Renal pelvis (tissue), 12 donors: ENCODE measurements at places on chromosomes 2 and 18.
A peak's percentile ranks its signal among the peaks of the same experiment; 100 is the strongest.

GRCh38 chr2:15895615-15896469, 44.5 kb upstream of the MYCN start:
- no peak for DNase-seq

DNA sequence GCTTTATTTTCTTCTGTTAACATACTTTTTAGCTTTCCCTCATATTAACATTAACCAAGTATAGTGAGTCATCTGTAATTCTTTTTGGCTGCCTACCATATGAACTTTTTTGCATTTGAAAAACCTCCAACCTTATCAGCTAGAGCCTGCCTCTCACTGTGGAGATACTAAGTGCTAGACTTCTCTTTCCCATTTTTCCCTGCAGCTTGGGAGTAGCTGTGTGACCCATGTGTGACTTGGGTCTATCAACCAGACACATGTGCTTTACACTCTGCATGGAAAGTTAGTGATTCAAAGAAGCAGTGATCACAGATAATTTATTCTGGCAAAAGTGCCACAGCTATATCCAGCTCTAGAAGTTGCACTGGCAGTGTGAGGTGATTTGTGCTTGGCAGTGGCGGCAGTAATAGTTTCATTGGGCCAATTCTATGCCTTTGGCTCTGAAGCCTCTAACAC, 36.3 kb downstream of the PREPL start:
- no peak for DNase-seq

DNA sequence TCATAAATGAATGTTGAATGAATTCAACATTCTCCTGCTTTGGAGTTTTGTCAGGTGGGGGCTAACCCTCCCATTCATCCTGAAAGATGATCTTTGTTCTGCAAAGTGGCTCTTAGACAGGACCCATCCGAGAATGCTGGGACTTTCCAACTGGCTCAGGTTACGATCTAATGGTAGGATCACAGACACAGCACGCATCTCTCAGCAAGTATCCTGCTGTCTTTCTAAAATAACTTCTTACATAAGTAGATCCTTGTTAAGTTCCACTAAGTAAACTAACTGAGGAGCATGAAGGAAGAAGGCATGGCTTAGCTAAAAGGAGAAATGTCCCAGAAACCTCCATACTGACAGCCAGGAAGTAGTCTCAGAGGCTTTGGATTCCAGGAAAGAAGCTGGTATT, 23.7 kb downstream of the CYP27A1 start:
- DNase-seq, result no peak

DNA sequence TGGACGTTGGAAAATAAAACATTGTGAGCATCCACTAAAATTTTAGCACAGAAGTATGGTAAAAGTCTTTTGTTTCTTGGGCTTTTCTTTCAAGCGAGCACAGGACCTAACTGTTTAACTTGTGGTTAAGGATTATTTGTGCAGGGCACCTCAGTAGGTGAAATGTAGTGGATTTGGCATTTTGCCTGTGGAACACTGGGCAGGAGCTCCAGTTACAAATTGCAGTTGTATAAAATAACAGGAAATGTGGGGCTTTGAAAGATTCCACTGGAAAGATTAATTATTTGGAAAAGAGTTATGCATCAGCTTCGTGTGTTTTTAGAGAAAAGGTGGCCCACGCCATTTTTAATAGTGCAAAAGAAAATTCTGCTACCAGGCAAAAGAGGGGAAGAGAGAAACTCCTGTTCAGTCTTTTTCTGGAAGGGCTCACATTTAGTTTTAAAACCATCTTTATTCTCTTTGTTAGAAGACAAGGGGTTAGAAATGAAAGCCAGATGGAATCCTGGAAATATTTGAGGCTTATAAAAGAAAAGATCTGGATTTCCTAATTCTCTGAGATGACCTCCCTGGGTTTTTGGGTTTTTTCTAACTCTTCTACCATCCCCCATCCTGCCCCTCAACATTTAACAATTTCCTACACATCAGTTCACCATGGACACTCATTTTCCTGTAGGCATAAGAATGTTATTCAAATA, 144.3 kb upstream of the SERTAD2 start:
- peak; percentile 20 for DNase-seq

DNA sequence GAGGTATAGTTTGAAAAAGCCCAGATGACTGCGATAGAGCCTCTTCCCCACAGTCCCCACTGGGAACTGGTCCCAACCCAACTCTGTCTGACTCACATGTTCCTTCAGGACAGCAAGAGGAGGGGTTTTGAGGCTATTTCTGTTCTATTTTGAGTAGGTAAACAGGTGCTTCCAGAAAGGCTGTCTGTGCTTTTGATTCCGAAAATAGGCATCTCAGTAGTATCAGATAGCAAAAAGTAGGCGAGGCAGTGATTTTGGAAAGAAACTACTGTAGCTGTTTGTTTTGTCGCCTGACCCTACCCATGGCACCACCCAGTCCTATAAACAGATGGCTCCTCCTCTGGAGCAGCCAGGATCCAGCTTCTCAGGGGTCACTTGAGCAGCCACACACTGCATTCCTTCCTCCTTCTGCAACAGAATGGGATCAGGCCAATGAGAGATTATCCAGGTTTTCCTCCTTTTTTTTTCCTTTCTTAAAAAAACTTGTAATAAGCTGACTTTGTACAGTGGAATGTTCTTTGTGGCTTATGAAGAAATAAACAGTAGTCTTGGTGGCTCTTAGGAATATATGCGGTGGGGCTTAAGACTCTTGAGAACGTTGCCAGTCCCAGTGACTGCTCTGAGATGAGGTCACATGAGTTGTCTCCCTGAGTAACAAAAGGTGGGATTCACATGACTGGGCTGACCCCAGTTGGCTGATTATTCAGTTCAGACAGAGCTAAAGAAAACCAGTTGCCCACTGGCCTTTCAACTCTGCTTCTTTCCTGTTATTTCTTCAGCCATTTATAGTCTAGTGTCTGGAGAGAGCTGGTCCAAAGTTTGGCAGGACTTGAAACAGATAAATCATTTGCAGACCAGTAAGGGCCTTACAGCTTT, 98.6 kb downstream of the KCNS3 start:
- no peak for DNase-seq

- peak; percentile 17 for DNase-seq
Observed at GRCh38 chr2:101036562-101036961, 34.5 kb downstream of the RPL31 start.

DNA sequence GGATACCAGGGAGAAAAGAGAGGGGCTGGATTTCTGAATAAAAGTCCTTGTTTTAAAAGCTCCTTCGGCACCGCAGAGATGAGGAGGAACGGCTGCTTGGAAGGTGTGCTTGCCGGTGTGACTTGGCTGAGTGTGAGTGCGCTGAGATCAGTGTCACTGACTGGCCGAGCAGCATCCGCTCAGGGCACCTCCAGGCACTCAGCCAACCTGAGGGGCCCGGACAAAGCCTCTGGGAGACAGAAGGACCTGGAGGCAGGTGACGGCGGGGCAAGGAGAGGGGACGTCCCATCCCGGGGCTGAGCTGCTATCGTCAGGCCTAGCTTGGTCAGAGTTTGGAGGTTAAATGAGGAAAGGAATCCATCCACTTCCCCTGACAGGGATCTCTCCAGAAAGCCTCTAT, 16.8 kb upstream of the ALLC start:
- no peak for DNase-seq

DNA sequence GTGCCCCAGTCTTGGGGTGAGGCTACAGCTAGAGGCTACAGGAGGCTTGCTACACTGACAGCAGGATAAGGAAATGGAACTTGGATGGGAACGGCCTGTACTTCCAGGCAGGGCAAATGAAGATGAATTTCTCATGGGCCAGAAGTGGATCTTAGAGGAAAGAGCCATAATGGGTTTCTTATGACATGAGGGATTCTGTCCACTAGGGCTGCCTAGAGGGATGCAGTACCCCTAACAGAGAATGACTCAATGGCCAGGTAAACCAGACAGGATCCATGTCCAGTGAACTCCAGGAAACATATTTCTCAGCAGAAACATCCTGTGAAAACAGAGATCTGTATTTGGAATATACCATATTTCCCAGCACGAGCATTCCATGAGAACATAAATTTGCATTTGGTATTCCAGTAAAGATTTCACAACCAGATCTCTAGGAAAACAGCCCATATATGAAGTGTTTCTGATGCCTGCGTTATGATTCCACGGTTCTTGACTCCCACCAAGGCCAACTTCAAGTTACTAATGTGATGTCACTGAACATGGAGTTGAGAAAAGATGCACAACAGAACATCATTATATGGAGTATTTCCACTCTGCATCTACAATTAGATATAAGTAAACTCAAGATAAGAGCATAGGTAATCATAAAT, 11.5 kb upstream of the SLC35F5 start:
- no peak for DNase-seq
